ENCODE measurements at places on chromosomes 1 and 21.
A peak's percentile ranks its signal among the peaks of the same experiment; 100 is the strongest.

GRCh38 chr1:12314333-12314903 lies 84.6 kb downstream of the VPS13D start:
- peak; percentile 56 for DNase-seq

DNA sequence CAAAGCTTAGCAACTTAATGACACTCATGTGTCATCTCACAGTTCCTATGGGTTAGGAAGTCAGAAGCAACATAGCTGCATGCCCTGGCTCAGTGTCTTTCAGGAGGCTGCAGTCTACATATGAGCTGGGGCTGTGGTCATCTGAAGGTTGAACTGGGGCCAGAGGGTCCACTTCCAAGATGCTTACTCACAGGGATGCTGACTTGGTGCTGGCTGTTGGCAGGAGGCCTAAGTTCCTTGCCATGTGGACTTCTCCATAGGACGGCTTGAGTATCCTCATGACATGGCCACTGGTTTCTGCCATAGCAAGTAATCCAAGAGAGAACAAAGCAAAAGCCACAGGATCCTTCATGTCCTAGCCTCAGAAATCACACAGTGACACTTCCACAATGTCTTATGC lies 12.1 kb upstream of the FAM43B start:
- DNase-seq, result no peak

- DNase-seq, result no peak
Observed at GRCh38 chr1:25131794-25132193, 100.5 kb downstream of the SYF2 start.

DNA sequence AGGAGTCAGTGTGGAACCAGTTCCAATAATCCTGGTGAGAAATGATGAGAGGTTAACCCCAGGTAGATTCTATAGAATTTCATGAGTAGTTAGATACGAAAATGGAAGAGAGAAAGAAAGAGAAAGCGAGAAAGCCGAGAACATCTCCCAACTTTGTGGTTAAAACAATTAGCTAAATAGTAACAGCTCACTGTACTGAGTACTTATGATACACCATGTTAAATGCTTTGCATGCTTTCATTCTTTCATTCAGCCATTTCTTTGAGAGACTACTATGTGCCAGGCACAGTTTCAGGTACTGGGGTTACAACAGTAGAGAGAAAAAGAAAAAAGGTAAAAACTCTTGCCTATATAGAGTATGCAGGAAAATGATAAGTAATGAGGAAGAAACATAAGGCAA lies 109.7 kb upstream of the SYT6 start:
- no peak for DNase-seq

DNA sequence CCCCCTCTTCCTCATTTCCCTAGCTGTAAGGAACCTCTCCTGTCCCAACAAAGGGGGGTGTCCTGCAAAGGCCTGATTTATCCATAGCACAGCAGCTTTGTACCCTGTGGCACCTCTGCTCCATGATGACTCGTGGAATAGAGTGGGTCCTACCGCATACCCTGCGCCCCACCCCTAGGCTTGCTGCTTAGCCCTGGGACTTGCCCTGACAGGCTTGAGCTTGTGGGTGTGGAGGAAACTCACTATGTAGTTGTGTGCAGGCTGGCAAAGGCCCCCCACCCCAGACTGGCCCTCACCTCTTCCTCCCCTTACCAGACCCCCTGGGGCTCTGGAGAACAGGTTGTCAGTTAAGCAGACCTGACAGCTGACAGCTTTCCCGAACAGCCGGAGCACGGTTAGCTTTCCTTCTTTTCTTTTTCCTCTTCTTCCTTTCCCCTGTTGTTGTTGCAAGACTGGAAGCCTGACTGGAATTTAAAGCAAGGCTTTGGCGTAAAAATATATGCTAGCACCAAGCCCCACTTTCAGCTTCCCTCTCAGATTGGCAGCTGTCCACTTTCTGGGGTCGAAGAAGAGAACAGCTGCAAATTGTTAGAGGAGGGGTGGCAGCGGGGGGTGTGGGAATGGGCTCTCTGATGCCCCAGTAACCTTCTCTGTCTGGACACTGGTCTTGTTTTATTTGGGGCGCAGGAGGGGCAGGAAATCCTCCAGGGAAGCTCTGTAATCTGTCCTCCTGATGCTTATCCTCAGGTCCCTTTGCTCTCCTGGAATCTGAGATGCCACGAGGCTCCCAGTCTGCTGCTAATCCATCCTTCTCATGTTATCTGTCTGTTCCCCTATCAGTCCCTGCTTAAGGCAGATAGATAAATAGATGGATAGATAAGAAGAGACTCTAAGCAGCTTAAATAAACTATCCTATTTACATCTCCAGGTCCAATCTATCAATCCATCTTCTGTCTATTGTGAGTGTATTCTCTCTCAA lies 134.6 kb downstream of the BRINP2 start:
- no peak for DNase-seq

DNA sequence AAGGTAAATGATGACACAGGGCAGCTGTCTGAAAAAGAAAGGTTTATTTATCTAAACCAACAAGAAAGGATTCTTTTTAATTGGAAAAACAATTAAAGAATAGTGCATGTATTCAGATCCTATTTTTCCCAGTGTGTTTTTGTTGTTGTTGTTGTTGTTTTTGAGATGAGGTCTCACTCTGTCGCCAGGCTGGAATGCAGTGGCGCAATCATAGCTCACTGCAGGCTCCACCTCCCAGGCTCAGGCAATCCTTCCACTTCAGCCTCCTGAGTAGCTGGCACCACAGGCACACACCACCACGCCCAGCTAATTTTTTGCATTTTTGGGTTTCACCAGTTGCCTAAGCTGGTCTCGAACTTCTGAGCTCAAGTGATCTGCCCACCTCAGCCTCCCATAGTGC lies 22.1 kb downstream of the NEK2 start:
- DNase-seq, result no peak

DNA sequence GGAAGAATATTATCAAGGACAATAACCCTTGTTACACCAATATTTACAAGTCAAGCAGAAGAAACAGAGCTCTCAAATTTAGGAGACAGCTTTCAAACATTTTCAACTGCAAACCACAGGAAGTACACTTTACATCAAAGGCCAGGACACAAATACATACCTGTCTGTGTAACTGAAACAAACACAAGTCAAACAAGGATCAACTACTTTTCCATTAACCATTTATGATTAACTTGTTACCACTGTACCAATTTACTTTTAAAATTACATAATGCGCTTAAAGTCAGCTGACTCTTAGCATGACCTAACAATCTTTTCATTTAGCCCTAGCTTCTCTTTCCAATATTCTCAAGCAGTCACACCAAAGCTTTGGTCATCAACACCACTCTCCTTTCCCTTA lies 43.5 kb downstream of the TRIM33 start:
- DNase-seq, result no peak

- no peak for DNase-seq
Observed at GRCh38 chr1:204659056-204659455, 26.5 kb downstream of the LRRN2 start.

DNA sequence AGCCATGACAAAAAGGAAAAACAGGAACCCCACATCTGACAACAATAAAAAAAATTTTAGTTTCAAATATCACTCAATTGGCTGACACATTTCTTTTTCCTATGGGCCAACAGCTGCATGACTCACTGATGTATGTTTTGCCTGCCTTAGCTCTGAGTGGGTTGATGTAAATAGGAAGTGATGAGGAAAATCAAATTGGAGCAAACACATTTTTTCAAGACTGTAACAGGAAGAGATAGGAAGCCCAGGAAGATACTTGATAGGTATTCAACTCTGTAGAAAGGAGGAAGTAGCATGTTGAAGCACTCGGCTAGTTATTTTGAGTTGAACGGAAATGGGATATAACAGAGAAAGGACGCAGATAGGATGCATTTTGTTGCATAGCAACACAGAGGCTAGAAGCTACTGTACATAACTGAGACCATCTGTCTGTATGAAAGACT lies 168.0 kb upstream of the NR5A2 start:
- DNase-seq, result no peak

DNA sequence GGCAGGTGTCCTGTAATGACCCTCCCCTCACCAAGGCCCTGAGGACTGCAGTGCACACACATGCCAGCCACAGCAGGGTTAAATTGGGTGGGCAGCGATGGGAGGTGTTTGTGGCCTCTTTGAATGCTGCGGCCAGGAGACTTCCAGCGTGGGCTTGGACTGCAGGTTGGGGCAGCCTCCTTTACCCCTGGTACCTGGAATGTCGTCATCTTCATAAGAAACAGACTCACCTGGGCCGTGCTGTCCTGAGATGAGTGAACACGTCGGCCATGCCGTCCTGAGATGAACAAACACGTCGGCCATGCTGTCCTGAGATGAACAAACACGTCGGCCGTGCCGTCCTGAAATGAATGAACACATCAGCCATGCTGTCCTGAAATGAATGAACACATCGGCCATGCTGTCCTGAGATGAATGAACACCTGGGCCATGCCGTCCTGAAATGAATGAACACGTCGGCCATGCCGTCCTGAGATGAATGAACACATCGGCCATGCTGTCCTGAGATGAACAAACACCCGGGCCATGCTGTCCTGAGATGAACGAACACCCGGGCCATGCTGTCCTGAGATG lies 50.1 kb upstream of the COL6A1 start:
- DNase-seq, result no peak

GRCh38 chr1:100229681-100230443 lies 19.8 kb downstream of the DBT start:
- DNase-seq, result no peak

DNA sequence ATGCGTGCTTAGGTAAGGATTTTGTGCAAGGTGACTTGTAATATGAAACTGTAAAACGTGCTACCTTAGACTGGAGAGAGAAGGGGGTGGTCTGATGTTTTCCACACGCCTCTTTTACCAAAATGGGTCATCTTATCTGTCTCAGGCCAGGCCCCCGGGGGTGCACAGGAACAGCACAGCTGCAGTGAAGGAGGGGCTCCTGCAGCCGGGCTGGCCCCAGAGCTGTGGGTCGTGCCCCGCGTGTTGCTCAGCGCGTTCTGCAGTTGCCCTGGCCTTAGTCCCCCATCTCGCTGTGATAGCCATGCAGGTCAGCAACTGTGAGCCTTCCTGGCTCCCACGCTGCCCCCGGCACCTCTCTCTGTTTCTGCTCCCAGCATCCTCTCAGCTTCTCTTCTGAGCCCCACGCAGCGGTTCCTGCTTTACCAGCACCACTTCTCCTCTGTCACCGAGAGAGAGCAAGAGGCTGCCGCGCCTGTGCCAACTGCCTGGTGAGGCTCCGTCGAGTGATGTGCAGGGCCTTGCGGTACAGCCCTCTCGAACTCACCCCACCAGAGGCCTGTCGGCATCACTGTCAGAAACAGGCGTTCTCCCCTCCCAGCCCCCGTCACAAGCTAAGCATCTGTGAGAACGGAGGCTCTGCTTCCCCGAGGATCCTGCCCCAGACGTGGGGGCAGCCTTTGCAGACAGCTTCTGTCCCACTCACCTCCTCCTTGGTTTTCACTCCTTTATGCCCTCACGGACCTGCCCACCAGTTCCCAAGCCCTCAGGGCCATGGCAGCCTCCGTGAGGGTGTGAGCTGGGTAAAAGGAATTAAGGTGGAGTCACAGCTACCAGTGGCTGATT lies 73.3 kb downstream of the ADARB1 start:
- DNase-seq, result no peak

- no peak for DNase-seq
Observed at GRCh38 chr1:184752656-184753055, 2.0 kb downstream of the EDEM3 start.

DNA sequence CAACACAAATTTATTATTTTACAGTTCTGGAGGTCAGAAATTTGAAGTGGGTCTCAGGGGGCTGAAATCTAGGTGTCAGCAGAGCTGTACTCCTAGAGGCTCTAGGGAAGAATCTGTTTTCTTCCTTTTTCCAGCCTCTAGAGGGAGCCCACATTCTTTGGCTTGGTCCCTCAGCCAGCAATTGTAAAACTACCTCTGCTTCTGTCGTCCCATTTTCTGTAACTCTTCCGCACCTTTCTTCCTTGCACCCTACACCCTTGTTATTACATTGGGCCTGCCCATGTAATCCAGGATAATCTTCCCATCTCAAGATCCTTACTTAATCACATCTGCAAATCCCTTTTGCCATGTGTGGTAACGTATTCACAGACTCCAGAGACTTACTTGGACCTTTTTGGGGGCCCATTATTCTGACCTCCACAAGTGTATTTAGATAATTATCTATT lies 24.8 kb upstream of the THEM4 start:
- DNase-seq, result peak; percentile 74

- DNase-seq, result peak; percentile 80
Observed at GRCh38 chr1:197902454-197903195, at the start of gene C1orf53. Gene C1orf53 (plus strand): TSS chr1:197902630. CDS start chr1:197902650, 20 bp downstream.

DNA sequence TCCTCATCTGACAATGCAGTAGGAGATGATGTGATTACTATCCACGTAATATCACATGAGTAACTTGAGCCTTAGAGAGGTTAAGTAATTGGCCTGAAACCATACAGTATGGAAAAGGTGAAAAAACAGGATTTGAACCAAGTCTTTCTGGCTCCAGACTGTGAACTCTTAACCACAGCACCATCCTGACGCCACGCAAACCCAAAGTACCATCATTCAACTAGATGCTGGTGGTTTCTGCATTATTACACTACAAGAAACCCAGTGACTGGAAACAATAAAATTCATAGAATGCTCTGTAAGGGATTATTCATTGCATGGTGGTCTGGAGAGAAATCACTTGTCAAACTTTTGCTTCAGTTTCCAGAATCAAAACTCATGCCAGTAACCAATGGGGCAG lies 90.7 kb downstream of the MAB21L3 start:
- no peak for DNase-seq

- DNase-seq, result no peak
Observed at GRCh38 chr1:186618401-186619170, 61.6 kb downstream of the PTGS2 start.

- DNase-seq, result no peak
Observed at GRCh38 chr1:234896477-234897389, 231.9 kb downstream of the TOMM20 start.

Measured in HAP-1 (cell line).